ENCODE measurements at places on chromosomes 4 and X. TPM values are rescaled to one million over a fixed set of nuclear protein-coding genes. Genes with fewer than 3 reads are reported as not detected.

Gene PABPC1L2A
- total RNA-seq: not detected

- no peak for DNase-seq
Observed at GRCh38 chr4:56804551-56804950, 16.9 kb downstream of the SPINK2 start.

DNA sequence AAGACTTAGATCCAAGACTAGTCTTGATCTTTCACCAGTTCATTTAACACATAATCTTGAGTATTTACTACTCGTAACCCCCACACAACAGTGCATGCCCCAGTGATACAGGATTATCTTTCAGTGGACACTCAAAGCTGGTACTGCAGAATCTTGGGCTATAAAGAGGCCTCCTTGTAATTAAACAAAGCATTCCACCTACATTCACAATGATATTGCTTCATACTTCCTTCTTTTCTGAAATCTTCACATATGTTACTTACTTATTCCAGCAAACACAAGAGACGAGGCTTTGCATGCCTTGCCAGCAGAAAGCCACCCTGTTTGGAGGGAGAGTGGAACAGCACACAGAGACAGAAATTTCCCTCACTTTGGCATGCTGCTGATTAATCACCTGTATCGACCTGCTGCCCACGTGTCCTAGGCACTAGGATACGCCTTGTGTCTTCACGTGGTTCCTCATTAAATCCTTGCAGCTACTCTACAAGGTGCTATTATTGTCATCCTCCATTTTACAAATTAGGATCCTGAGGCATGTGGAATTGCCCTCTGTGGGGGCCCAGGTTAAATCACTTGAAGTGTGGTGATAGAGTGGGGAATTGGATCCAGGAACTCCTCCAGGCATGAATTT, 77.3 kb downstream of the FAM184B start:
- no peak for DNase-seq

DNA sequence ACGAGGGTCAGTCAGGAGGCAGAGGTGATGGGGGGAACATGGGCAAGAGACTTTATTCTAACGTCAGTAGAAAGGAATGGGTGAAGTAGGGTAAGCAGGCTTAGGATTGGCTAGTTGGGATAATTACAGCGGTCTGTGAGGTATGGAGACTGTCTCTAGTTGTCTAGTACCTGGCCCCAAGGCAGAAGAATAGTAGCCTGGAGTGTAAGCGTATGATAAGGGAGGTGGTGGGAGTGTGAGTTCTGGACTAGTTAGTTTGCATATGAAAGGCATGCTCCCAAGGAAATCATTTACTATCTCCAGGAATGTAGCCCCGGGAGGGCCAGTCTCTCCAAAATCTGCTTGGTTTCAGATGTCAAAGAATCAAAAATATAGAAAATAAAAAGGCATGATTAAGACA, 219.6 kb upstream of the ANXA3 start:
- DNase-seq: no peak

DNA sequence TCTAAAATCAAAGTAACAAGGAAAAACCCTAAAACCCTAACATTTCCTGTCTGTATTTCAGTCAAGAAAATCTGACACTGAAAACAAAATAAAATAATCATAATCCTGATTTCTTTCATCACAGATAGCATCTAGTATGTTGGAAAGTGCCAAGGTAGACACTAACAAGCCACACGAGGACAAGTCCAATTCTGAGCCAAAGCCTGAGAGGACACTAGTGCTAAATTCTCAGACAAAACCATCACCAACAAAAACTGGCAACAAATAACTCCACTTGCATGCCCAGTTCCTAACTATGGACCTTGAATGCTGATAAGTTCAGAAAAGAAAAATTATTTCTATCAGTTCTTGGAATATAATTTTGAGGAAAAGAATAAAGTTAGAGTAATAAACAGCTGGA, 113.7 kb downstream of the MANBA start:
- no peak for DNase-seq

DNA sequence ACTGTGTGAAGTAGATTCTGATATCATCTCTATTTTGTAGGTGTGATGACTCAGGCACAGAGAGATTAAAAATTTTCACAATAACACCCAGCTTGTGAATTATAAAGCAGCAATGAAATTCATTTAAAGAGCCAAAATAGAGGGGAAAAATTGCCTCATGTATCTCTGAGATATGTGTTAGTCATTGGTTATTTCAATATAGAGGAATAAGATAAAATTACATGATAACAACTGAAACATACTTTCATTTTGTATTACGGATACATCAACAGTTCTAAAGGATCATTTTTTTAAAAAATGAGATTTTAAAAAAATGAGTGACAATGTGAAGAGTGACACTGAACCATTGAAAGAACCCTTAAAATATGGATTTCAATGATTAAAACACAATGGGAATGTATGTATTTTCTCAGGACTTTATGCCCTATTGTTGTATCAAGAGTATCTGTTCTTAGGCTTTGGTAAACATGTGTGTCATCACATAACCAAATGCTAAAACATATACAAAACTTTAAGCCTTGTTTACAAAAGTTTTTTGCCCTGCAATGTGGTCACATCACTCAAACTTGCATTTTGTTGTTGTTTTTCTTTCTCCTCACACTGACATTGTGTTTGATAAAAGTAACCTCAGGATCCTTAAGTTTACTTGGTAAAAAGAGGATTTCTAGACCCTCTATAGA, 221.3 kb downstream of the ANTXR2 start:
- no peak for DNase-seq

GRCh38 chrX:14344172-14344940, 185.0 kb upstream of the GLRA2 start:
- DNase-seq: no peak
